Bone marrow (tissue), 2 donors: ENCODE measurements at places on chromosomes 3 and 15.
A peak's percentile ranks its signal among the peaks of the same experiment; 100 is the strongest.

- no peak for DNase-seq
These were observed 795.4 kb downstream of the IGSF11 start for GRCh38 chr3:118239253-118239652.

DNA sequence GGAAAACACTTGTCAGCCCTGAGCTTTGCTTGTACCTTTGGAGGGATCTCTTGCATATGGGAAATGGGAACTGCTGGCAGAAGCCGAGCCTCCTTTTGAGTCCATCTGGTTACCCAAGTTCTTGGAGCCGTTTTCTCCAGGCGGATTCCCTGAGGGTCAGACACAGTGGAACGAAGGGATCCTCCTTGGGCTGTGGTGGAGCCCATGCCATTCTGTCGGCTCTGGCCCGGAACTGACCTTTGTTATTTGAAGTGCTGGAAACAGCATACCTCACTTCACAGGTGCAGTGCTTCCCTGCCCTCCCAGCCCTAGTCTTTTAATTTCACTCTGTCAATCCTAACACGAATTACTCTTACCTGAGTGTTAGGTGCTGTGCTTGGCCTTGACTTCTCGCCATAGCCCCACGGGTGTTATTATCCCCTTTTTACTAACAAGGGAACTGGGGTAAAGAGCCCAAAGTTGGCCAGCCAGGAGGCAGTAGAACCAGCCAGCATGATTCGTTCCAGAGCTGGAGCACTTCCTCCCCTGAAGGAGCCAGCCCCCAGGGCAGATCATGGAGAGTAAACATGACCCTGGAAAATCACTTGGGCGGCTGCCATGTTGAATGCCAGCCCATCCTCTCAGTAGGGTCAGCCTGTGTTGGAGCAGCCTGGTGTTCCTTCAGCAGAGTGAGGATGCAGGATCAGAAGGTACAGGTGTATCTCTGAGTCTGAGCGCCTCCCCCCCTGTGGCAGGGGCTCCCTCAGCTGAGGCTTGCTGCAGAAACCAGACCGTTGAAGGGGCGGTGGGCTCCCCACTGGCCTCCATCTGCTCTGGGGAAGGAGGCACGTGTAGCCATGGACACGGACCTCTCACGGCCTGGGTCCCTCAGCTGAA, 143.2 kb downstream of the DNAJB8 start:
- no peak for DNase-seq

GRCh38 chr15:31228011-31228484, 98.6 kb upstream of the KLF13 start:
- DNase-seq = peak; percentile 80

DNA sequence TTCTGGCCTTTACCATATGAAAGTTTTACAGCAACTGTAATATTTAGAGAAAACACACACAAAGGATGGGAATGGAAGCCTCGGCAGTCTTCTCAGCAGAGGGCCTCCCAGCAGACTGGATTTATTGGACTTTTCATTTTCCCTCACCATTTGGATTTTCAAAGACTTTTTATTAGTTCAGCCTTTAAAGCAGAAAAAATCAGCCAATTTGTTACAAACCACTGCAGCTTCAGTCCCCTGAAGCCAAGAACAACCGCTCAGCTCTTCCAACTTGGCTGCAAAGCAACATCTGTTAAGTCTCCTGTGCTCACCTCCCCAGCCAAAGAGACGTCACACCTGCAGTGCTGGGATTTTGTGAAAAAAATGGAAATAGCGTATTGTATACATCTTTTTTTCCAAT, 120.8 kb downstream of the GMPS start:
- DNase-seq = no peak

GRCh38 chr3:43345877-43346276, 59.5 kb downstream of the SNRK start:
- DNase-seq = no peak
